ENCODE measurements at places on chromosomes 16 and 17.
A peak's percentile ranks its signal among the peaks of the same experiment; 100 is the strongest.

DNA sequence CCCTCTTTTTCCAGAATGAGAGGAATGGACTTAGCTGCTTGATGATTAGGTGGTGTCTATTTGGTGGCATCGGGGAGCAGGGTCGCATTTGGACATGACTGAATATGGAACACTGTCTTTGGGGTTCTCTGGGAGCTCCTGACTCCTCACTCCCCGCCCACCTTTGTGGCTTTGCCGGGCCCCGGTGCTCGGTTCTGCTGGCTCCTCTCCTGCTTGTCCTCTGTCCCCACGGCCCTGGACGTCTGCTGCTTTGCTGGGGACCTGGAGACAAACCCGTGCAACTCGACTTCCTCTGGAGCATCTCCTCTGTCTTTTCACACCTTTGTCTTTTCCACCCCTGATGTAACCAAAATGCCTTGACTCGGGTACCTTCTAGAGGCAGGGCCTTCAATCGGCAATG lies 135.7 kb downstream of the IRX3 start:
- no peak for DNase-seq

DNA sequence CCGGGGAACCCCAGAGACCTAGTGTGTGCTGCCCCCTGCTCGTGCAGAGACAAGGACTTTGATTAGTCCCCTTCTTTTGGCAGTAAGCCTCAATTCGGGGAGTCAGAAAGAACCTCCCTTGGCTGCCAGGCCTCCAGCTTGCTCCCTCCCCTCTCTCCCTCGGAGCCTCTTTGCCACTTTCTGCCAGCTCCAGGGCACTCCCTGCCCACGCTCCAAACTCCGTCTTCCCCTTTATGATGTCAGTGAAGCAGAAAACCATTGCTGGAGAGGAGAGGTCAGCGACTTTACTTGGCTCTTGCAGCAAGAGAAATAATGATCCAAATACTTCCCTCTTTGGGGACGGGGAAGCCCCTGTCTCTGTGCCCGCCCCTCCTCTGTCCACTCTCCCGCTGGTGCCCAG lies 28.1 kb downstream of the TTYH2 start:
- no peak for DNase-seq

- DNase-seq: peak; percentile 26
These were observed 741 bp downstream of the PLK1 start for GRCh38 chr16:23679274-23679985.

DNA sequence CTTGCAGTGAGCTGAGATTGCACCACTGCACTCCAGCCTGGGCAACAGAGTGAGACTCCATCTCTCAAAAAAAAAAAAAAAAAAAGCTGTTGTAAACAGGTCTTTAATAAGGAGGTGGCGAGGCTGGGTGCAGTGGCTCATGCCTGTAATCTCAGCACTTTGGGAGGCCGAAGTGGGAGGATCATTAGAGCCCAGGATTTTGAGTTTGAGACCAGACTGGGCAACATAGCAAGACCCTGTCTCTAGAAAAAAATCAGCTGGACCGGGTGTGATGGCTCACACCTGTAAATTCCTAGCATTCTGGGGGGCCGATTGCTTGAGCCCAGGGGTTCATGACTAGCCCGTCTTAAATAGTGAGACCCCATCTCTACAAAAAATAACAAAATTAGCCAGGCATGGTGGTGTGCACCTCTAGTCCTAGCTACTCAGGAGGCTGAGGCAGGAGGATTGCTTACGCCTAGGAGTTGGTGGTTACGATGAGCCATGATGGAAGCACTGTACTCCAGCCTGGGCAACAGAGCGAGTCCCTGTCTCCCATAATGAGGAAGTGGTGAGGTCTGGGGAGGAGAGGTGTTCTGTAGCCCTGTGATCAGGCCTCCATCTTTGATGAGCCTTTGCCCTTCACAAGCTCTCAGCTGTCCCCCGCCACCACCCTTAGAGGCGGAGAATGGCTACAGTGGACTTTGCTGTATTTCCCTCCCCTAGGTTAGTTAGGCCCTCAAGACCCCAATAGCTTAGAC lies 36.2 kb downstream of the ZNF778 start:
- no peak for DNase-seq

GRCh38 chr17:57954397-57955182 lies 622 bp downstream of the CUEDC1 start:
- DNase-seq: no peak

DNA sequence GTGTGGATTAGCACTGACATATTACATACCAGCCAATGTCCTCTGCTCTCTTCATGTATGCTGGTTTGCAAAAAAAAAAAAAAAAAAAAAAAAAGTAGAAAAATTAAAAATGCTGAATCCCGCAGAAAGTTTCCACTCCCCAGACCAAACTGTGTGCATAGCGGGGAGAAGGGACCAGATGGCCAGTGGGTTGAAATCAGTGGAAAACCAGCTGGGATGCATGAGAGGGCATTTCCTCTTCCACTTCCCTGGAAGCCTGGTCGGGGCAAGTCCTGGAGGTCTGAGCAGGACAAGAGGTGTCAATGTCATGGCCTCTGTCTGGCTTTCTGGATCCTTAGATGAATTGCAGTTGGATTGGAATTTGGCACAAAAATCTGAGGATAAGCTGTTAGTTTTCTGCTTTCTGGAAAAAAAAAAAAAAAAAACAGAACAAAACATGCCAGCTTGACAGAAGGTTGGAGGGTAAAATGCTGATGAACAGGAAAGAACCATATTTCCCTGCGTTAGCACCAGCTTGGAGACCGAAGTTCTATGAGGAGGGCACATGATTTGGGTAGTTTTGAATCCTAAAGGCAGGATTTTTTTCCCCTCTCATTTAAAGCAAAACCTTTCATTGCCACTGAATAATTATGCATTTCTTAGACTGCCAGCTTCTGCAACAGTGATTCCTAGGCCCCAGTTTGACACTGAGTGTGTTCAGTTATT lies 941.5 kb upstream of the EEF2KMT start:
- no peak for DNase-seq

GRCh38 chr17:47993031-47993564 lies 22.2 kb downstream of the CDK5RAP3 start:
- no peak for DNase-seq

- no peak for DNase-seq
These were observed 74.0 kb upstream of the XYLT1 start for GRCh38 chr16:17544785-17545184.

GRCh38 chr16:74760007-74760767 lies 14.4 kb downstream of the FA2H start:
- DNase-seq: no peak

DNA sequence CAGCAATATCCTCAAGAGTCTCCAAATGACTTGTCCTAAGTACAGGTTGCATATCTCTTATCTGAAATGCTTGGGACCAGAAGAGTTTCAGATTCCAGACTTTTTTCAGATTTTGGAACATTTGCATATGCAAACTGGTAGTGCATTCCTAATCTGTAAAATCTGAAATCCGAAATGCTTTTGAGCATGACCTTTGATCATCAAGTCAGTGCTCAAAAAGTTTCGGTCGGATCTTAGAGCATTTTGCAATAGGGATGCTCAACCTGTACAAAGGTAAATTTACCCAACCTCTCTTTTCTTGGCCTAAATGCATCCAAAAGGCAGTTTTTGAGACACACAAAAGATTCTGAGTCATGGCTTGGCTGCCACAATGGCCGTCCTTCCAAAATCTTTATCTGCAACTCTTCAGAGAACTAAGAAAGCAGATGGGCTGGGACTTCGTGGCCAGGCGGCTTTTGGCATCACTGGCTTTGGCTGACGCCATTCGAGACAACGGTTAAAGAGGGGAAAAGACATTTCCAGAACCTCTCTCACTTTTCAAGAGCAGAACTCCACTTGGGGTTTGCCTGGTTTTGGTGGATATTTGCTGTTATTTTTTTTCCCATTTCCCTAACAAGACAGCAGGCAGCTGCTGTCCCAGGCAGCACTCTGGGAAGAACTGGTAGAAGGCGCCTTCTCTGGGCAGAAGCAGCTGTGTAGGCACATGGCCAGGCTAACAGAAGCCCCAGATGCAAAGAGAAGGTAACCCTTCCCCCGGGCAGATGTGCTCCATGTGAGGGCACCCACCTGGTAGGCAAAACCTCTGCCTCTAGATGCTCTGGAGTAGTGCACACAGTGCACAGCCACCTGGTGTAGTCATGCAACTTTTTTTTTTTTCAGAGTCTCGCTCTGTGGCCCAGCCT lies 8.9 kb downstream of the CPPED1 start:
- DNase-seq: no peak

GRCh38 chr16:68520649-68521086 lies 18.4 kb upstream of the ZFP90 start:
- DNase-seq: peak; percentile 81

- no peak for DNase-seq
These were observed 6.6 kb downstream of the PRAC1 start for GRCh38 chr17:48715496-48716399.

DNA sequence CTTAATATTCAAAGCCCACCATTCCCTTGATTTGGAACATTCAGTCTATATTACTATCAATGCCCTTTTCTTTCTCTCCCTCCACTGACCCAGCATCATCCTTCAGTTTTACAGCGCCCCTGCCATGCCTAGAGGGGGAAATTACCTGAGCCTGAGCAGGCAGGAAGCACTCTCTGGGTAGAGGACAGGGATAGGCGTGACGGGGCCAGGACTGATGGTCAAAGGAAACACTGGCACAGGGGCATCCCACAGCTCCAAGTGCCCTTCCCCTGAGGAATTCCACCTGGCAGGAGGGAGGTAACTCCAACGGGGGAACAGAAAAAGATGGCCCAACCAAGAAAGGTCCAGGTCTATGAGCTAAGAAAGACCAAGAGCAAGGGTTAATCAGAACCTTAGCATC lies 10.0 kb downstream of the CTC1 start:
- DNase-seq: no peak
